NCI-H1092 (cell line): ENCODE measurements at places on chromosomes 1 and 21.

- no peak for DNase-seq
Observed at GRCh38 chr1:165925498-165926079, 98.2 kb downstream of the UCK2 start.

DNA sequence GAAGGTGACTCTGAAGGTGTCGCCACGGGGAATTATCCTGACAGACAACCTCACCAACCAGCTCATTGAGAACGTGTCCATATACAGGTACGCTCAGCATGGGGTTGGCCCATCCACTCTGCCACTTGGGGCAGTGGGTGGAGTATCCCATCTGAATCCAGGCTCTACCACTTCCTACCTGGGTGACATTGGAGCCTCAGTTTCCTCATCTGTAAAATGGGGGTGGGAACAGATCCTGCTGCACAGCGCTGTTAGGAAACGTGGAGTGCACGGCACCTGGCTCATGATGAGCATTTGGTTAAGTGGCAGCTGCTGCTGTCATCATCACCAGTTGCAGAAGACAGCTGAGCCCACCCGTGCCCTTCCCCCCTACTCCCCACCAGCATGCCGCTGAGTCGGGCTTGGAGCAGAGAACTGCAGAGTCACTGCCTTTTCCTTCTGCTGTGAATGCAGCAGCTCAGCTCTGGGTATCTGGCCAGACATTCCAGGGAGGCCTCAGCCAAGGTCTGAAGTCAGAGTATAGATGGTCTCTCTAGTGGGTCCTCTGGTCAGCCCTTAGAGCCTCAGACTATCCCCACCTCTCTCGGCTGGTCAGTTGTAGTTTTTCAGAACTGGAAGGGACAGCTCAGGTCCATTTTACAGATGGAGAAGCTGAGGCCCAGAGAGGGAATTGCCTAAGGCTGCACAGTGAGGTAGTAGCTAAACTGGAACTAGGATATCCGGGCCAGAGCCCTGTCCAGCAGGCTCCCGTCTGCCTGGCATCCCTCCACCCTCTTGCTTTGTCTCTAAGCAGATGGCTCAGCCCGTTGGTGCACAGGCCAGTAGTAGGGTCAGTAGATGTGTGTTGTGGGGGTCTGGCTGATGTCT lies 11.7 kb downstream of the LDLRAP1 start:
- DNase-seq = no peak

GRCh38 chr1:93056214-93056613 lies 22.9 kb upstream of the MTF2 start:
- DNase-seq = no peak

- DNase-seq = no peak
Observed at GRCh38 chr1:175000697-175001187, 995 bp downstream of the CACYBP start.

DNA sequence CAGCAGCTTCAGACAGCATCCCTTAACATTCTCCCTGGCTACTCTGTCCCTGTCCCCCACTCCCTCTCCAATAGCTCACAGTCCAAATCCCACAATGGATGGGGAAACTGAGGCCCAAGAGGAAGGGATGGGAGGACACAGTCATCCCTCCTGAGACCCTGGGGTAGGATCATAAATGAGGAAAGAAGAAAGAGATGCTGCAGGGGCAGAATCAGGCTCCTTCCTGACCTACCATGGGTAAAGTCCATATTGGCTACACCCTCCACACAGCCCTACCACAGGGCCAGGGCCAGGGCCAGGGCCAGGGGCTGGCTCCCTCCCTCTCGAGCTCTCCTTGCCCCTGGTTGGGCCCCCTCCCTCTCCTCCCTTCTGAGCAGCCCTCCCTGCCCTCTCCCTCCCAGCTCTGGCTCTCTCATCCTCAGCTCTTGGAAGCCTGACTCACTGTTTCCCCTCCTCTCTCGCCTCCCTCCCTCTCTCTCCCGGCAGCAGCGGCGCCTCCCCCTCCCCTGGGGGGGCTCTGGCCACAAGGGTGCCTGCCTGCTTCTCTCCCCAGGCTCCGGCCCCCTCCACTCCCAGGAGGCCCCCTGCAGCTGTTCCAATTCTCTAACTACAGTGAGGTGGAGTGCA lies 4.9 kb downstream of the AHDC1 start:
- DNase-seq = no peak

DNA sequence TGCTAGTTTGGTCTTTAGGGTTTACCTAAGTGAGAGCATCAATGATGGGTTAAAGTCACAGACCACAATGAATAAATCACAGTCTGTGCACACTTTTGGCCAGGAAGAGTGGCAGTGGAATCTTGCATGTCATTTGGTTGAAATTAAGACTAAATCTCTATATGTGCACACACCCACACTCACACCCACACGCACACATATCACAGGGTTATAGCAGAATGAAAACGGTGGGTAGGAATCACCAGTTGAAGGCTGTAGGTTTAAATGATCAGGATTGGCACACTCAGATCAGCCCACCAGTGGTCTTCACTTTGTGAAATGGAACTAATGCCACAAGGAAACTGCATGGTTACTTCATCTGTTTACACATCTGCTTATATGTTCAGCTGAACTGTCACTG lies 97.6 kb upstream of the ADAR start:
- DNase-seq = no peak

DNA sequence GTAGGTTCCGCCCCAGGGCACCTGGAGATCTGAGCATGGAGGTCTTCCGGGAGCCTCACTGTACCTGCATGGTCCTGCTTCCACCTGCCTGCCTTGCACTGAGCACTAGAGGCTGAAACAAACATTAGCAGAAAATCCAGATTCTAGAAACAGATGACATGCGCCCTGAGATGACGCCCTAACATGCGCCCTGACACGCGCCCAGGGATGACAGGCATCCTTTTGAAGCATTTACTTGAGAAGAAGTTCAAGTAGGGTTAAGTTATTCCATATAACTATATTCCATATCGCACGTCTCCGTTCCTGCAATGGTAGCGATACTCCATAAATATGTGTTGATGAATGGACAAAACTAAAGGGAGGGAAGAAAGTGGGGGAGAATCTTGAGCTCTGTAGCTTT lies 13.7 kb downstream of the ACTA1 start:
- DNase-seq = no peak

GRCh38 chr1:228151180-228151925 lies 1.6 kb downstream of the GJC2 start:
- no peak for DNase-seq

DNA sequence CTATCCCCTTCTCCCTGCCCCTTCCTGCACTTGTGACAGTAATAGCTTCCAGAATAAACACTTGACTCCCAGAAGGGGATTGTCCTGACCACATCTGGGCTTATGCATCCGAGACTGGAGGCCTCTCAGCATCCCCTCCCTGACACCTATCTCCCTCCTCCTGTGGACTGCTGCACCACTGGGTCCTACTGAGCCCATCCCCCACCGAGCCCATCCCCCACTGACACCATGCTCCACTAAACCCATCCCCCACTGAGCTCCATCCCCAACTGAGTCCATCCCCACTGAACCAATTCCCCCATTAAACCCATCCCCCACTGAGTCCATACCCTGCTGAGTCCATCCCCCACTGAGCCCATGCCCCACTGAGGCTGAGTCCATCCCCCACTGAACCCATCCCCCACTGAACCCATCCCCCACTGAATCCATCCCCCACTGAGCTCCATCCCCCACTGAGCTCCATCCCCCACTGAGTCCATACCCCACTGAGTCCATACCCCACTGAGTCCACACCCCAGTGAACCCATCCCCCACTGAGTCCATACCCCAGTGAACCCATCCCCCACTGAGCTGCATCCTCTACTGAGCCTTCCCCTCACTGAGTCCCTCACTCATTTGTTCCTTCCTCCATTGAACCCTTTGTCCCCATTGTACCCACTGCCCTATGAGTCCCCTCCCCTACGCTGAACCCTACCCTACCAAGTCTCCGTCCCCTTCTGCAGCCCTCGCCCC lies 5.6 kb downstream of the PDZK1IP1 start:
- DNase-seq = no peak

- DNase-seq = peak; percentile 13
Observed at GRCh38 chr1:180800945-180801344, 111.8 kb upstream of the KIAA1614 start.

DNA sequence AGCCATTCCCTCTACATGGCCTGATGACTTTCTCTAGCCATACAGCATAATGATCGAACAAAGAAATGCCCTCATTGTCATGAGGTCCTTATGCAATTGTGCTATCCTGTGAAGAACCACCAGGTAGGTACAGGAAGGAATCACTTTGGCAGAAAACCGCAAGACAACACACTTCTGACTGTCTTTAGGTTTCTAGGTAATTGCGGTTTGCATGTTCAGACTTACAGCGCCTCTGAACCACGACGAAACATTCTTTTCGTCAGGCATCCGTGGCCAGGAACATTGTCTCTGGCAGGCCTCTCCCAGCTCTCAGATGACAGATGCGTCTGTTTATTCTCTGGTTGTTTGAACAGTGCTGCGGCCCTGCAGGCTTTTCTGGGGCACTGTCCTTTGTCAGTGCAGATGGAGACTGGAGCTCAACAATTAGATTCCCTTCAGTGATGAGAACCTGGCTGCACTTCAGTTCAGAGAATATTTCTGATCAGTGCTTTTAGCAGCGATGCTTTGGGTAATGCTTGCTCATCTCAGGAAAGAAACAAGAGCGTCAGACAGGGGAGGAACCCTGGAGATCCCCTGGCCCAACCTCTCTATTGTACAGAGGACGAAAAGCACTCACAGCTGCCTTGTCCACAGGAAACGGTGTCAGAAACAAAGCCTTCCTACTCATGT lies 63.4 kb downstream of the B3GALT5 start:
- DNase-seq = peak; percentile 98
